ENCODE measurements at places on chromosomes 3 and 15. TPM values are rescaled to one million over a fixed set of nuclear protein-coding genes. Genes with fewer than 3 reads are reported as not detected.

IGF2BP2 gene
- 41.4 TPM for total RNA-seq

IL1RAP gene
- total RNA-seq = 12.3 TPM

SLC2A2 gene
- not detected for total RNA-seq

CYP11A1 gene
- 0.21 TPM for total RNA-seq

AGTR1 gene
- 2.2 TPM for total RNA-seq

SLITRK3 gene
- total RNA-seq = 0.51 TPM

IL20RB gene
- total RNA-seq = 5.4 TPM

TMC3 gene
- total RNA-seq = not detected

GUCA1C gene
- not detected for total RNA-seq

GOLGA6L7 gene
- total RNA-seq = not detected

RETNLB gene
- total RNA-seq = not detected

KLHL6 gene
- total RNA-seq = 4.2 TPM

GABRR3 gene
- total RNA-seq = not detected

ROBO1 gene
- total RNA-seq = 79.3 TPM

CHRNA3 gene
- 0.82 TPM for total RNA-seq

TMIE gene
- not detected for total RNA-seq

MYO5C gene
- total RNA-seq = 11.0 TPM

FAM174B gene
- 23.6 TPM for total RNA-seq
